ENCODE measurements at places on chromosomes 5 and 9.

GRCh38 chr5:175548626-175549311 is 70.4 kb downstream of the SFXN1 start:
- H3K27me3 ChIP-seq, result peaks cover 83% of the 10 kb centered on the region
- H3K4me3 ChIP-seq, result no peak overlapping the region
- peaks cover 3% of the 10 kb centered on the region for H3K4me1 ChIP-seq
- H3K36me3 ChIP-seq, result no peaks in the 10 kb centered on the region
- no peak overlapping the region for H3K27ac ChIP-seq
- DNase-seq, result no peak

GRCh38 chr9:13847270-13847669 is 466.7 kb downstream of the NFIB start:
- no peak for DNase-seq
- no peaks in the 10 kb centered on the region for H3K36me3 ChIP-seq

- H3K27me3 ChIP-seq, result no peaks in the 10 kb centered on the region
- H3K27ac ChIP-seq, result no peak overlapping the region
- no peak for DNase-seq
These were observed 255.1 kb downstream of the NR2F1-AS1 start for GRCh38 chr5:93325946-93326345.

DNA sequence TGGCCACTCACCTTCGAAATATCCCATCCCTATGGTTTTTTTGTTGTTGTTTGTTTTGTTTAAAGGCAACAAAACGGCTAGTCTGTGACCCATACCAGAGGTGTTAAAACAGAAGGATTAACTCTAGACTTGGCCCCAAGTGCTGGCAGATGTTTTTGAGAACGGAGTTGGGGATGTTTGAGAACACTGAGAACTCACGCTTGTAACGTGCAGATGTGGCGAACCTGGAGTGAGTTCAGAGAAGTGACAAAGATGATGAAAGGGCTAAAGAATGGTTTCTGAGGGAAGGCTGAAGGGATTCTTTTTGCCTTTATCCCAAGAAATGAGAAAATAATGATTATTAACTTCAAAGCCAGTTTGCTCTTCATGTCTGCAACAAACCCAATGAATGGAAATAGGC is 286.5 kb downstream of the ZNF608 start:
- H3K4me3 ChIP-seq, result no peak overlapping the region
- H3K4me1 ChIP-seq, result no peaks in the 10 kb centered on the region
- no peaks in the 10 kb centered on the region for H3K27me3 ChIP-seq
- H3K27ac ChIP-seq, result no peak overlapping the region

DNA sequence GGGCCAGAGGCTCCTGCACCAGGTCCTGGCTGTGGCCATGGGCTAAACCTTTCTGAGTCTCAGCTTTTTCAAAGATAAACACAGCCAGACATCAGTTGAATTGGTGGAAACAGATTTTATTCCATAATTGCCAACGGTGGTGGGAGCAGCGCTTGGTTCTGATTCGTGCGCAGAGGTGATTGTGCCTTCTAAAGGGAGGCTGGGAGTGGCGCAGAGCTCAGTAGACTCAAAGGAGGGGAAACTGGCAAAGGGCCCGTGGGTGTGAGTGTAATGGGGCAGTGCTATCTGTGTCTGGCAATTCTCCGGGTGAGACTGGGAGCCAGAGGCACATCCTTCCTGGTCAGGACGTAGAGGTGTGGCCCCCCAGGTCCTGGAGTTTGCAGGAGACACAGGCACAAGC is 169.4 kb upstream of the PPP1R26 start:
- no peak overlapping the region for H3K4me3 ChIP-seq
- H3K36me3 ChIP-seq, result no peaks in the 10 kb centered on the region
- no peak overlapping the region for H3K27ac ChIP-seq
- H3K4me1 ChIP-seq, result no peaks in the 10 kb centered on the region
- no peak for DNase-seq
- H3K27me3 ChIP-seq, result peaks cover 60% of the 10 kb centered on the region

DNA sequence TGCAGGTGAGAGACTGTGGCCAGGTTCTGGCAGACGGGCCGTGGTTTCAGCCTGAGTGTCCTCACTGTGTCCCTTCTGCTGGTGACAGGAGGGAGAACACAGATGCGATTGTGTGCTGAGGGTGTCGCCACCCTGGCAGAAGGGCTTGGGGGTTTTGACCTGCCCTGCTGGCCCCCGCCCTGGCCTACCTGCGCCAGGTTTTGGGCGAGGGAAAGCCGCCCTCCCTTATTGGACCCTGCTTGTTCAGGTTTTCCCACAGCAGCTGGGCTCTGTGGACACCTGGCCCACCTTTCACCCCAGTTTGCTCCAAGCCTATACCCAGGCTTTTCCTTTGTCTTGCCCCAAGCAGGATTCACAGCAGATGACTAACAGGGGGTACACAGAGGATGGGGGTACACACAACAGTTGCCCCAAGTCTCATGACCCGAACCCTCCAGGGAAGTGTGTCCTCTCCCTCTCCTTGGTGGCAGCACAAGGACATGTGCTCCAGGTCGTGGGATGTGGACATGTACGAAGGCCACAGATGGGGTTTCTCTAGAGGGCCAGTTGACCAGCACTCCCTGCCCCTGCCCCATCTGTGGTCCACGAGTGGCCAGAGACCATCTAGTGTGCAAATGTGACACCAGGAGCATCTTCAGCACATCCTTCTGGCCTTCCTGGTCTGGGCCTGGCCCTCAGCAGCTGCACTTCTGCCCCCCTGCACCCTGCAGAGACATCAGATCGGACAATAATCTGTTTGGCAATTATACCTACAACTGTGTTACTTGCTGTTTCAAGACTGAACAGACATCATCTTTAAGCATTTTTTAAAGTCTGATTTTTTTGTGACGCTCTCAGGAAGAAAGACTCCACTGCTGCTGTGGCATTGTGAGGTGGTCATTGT is 265.8 kb upstream of the IRX4 start:
- no peak overlapping the region for H3K27ac ChIP-seq
- DNase-seq, result no peak
- peaks cover 38% of the 10 kb centered on the region for H3K27me3 ChIP-seq
- no peak overlapping the region for H3K4me3 ChIP-seq
- no peaks in the 10 kb centered on the region for H3K4me1 ChIP-seq

DNA sequence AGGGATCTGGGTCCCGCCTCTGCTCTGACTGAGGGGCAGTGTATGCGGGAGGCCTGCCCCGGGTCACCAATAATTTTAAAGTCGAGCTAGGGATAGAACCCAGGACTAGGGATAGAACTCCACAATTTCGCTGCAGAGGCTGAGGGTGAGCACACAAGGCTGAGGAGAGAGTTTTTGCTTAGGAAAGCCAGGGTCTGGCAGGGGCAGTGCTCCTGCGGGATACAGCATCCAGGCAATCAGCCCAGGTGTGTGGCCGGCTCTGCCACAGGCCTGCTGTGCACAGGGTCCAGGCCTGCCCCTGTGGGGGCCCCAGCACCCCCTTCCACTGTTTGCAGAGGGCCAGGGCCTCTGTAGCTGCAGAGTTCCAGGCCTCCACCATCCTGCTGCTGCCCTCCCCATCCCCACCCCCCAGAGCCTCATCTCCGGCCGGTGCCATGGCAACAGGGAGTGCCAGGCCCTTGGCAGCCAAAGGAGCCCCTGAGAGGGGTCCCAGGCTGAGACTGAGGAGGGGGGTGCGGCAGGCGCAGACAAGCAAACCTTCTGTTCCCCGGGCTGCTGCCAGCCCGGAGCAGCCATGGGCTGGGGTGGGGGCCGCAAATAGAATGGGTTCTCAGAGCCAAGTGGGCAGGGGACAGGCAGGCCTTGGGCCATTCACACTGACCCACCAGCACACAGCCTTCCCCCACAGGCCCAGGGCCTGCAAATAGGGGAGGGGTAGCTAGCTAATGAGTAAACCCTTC is 8.6 kb downstream of the PDGFRB start:
- DNase-seq, result no peak
- no peaks in the 10 kb centered on the region for H3K36me3 ChIP-seq
- H3K4me1 ChIP-seq, result peaks cover 4% of the 10 kb centered on the region
- no peak overlapping the region for H3K4me3 ChIP-seq
- H3K27ac ChIP-seq, result no peak overlapping the region
- peaks cover 25% of the 10 kb centered on the region for H3K27me3 ChIP-seq

DNA sequence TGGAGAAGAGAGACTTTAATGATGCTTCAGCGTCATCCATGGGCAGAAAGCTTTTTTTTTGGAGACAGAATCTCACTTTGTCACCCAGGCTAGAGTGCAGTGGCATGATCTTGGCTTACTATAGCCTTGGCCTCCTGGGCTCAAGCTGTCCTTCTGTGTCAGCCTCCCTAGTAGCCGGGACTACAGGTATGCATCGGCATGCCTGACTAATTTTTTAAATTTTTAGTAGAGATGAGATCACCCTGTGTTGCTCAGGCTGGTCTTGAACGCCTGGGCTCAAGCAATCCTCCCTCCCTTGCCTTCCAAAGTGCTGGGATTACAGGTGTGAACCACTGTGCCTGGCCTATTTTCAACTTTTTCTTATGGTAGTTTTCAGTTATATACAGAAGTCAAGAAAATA is 23.2 kb downstream of the SPIN1 start:
- H3K27me3 ChIP-seq, result no peaks in the 10 kb centered on the region
- H3K36me3 ChIP-seq, result peaks cover 9% of the 10 kb centered on the region
- H3K4me3 ChIP-seq, result no peak overlapping the region
- H3K27ac ChIP-seq, result no peak overlapping the region
- no peak for DNase-seq
- peaks cover 14% of the 10 kb centered on the region for H3K4me1 ChIP-seq

GRCh38 chr9:86534572-86535258 is 180.5 kb upstream of the TUT7 start:
- H3K27me3 ChIP-seq, result peaks cover 22% of the 10 kb centered on the region
- H3K4me1 ChIP-seq, result no peaks in the 10 kb centered on the region
- peaks cover 3% of the 10 kb centered on the region for H3K36me3 ChIP-seq
- H3K27ac ChIP-seq, result no peak overlapping the region
